ENCODE measurements at places on chromosomes 5 and 9.

DNA sequence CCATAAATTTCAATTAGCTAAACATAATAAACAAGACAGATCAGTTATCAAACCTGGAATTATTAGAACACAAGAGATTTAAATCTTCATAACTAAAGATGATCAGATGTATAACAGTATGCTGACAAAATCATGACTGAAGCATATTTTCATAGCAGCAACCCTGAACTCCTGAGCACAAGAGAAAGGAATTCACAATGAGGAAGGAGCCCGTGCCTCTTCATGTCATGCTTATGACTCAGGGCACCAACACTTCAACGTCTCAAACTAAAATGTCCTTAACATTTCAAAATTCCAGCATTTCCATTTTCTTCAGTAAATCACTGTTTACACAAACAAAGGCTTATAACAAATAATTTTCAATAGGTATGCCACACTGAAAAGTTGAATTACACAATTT lies 6.7 kb downstream of the AP3B1 start:
- DNase-seq = no peak

GRCh38 chr5:126385524-126386502 lies 37.4 kb upstream of the GRAMD2B start:
- no peak for DNase-seq

DNA sequence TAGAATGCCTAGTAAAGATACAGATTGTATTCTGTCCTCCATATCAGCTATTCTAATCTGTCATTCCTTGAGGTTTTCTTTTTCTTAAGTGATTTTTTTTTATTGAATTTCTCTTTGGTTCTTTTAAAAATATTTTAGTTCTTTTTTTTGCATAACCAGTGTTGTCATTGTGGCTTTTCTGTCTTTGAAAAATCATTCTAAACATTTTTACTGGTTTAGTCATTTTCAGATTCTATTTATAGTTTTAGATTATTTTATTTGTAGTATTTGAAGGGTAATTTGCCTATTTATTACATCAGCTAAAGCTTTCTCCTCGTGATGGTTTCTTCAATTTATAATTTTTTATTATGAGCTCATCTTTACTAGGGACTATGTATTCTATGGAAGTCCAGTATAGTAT lies 78.1 kb downstream of the NDUFAF2 start:
- no peak for DNase-seq

GRCh38 chr9:13324988-13325387 lies 45.5 kb upstream of the MPDZ start:
- no peak for DNase-seq

GRCh38 chr9:134860510-134860909 lies 20.1 kb upstream of the FCN2 start:
- DNase-seq = no peak

- no peak for DNase-seq
These were observed 178.9 kb downstream of the SREK1 start for GRCh38 chr5:66322786-66323528.

- no peak for DNase-seq
These were observed 101.7 kb upstream of the LHFPL2 start for GRCh38 chr5:78750281-78750680.

DNA sequence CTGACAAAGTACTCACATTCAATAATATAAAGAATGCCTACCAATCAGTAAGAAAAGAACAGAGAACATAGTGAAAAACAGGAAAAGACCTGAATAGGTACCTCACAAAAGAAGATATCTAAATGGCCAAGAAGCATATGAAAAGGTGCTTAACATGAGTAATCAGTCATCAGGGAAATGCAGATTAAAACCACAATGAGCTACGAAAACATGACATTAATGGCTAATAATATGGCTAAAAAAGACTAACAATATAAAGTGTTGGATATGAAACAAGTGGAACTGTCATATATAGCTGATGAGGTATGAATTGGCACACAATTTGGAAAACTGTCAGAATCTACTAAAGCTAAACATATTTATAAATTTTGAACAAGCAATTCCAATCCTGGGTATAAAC lies 18.9 kb downstream of the DENND1A start:
- DNase-seq = no peak

GRCh38 chr9:77092536-77092935 lies 73.1 kb downstream of the FOXB2 start:
- no peak for DNase-seq

DNA sequence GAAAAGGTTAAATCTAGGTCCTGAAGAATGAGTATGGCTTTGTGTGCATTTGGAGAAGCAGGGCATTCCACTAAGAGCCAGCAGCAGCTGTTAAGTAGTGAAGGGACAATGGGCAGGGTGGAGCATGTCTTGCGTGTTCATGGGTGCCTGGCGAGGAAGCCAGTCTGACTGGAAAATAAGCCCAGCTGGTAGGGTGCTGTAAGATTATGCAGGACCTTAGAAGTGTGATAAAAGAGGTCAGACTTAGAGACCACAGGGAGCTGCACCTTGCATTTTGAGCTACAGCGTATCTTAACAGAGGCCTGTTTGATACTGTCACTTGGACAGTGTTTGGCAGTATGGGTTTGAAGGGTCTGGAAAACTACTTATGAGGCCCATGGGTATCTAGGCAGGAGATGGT lies 131.7 kb upstream of the ELL2 start:
- DNase-seq = no peak

GRCh38 chr5:174533751-174534241 lies 190.6 kb upstream of the MSX2 start:
- no peak for DNase-seq

DNA sequence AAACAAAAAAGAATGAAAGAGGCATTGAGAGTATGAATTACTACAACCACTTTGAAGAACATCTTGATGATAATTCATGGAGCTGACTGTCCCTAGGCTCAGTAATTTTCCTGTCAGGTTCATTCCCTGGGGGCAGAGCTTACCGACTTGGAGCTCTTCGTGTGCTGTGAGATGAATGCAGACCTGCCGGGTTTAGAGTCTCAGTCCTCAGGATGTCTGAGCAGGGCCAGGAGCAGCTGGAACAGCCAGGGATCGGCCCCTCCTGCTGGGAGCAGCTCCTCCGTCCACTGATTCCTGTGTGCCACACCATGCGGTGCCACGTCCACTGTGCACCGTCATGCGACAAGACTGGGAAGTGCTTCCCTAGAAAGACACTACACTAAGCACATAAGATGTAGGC lies 62.2 kb upstream of the SPIN1 start:
- no peak for DNase-seq

DNA sequence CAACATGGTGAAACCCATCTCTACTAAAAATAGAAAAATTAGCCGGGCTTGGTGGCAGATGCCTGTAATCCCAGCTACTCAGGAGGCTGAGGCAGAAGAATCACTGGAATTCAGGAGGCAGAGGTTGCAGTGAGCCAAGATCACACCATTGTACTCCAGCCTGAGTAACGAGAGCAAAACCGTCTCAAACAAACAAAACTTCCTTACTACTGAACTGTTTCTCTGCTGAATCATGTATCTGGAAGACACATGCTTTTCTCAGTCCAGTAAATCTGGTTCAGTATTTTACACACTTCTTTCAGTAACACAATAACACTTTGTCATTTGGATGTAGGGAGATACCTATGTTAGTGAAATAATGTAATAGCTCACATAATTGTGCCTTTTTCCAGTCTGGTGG lies 7.9 kb downstream of the TRMT10B start:
- no peak for DNase-seq

DNA sequence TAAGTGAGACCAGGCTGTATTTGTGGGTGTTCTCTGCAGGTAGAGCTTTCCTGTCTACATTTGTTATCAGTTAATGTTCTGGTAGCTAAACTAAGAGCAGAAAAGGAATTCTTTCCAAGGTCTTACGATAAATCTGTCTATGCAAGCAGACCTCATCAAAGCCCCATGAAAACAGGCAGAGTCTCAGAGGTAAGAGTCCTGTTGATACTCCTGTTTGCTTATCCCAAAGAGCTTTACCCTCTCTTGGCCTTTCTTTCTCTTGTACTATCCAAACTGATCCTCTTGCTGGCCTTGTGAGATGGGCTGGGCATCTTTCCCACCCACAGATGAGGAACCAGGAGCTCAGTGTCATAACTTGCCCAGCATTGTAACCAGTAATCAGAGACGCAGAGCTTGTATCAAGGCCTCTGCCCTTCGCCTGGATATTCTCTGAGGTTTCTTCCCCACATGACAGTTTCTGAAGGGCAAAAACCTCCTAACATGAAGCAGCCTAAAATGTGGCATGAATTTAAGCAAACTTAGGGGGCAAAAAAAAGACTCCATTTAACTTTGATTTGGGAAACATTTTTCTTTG lies 33.5 kb downstream of the PRKACG start:
- no peak for DNase-seq

GRCh38 chr5:74679966-74680365 lies 5.1 kb upstream of the HEXB start:
- no peak for DNase-seq

DNA sequence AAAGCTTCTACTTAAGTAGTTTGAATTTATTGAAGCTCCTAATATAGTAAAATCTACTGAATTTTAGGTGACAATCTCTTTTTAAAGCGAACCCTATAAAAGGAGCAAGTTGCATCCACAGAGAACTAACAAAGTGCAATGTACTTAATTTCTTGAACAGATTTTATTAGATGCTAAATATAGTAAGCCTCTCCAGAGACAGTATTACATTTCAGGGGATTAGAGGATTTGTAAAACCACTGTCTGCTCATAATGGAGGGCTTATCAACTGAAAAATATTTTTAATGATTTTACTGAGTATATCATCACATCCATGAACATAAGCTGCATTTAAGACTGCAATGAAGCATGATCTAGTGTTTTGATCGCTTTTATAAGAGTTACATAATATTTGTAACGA lies 230.0 kb upstream of the EFNA5 start:
- DNase-seq = no peak

GRCh38 chr9:33178972-33179697 lies 12.0 kb upstream of the B4GALT1 start:
- no peak for DNase-seq

GRCh38 chr5:36029914-36030313 lies 36.8 kb downstream of the UGT3A2 start:
- DNase-seq = no peak

DNA sequence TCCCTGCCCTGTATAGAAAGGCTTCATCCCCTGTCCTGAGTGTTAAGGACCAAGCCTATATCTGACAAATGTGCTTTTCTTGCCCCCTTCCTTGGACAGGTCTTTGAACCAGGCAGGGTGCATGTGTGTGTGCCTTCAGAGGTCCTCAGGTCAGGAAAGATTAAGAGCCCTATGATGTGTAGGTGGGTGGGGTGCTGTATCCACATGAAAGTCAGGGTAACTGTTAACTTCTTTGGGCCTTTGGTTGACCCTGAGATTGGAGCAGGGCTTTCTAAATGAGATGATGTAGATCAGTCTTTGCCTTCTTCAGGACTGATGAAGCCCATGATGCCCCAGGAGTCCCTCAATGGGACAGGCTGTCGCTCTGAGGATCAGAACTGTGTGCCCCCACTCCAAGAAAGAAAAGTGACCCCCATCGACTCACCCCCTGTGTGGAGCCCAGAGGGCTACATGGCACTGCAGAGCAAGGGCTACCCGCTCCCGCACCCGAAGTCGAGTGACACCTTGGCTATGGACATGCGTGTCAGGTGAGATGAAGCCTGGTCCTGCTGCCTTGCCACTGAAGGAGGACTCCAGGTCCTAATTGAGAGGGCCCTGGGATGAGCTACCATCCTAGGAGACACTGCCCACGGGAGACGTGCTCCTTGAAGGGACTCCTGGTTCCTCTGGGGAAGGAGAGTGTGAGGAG lies 29.4 kb upstream of the POMT1 start:
- no peak for DNase-seq

DNA sequence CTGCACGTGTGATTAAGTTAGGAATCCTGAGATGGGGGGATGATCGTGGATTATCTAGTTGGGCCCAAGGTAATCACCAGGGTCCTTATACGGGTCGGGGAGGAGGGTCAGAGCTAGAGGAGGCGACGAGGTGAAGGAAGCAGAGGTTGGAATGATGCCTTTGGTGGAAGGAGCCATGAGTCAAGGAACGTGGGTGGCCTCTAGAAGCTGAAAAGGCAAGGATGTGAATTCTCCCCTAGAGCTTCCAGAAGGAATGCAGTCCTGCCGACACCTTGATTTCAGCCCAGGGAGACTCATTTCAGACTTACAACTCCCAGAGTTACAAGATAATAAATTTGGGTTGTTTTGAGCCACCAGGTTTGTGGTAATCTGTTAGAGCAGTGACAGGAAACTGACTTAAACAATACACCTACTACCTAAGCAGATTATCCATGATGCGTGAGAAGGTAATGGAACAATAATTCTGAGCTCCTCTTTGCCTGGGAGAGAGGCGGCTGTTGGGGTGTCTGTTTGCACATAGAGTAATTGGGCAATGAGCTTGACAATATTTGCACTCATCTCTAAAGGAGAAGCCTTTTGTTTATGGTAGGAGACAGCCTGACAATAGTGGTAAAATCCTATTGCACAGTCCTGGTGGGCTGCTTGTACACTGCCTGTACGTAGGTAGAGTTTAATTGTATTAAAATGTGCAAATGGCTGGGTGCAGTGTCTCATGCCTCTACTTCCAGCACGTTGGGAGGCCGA lies 129.3 kb upstream of the IER5L start:
- DNase-seq = no peak

- no peak for DNase-seq
These were observed 100.3 kb downstream of the GCNT1 start for GRCh38 chr9:76559286-76559685.

GRCh38 chr9:129584136-129584535 lies 36.8 kb downstream of the C9orf50 start:
- peak; percentile 86 for DNase-seq

- no peak for DNase-seq
These were observed 155.9 kb upstream of the SHB start for GRCh38 chr9:38224941-38225340.

- DNase-seq = no peak
These were observed 26.0 kb upstream of the FCN2 start for GRCh38 chr9:134854541-134854981.

DNA sequence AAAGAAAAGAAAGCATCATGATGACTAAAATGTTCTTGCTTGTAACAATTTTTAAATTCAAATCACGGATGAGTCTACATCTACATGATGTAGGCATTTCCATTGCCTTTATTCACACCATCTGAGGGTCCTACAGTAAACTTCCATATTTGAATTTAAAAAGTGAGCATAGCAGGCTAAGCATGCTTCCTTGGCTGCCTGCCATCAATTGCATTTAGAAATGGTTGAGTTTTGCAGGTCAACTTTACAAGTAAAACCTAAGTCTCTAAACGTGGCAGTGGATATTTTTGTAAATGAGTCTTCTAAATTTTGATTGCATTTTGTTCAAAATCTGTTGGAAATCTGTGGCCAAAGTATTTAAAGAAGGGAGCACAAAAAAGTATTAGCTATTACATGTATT lies 136.5 kb upstream of the PTCH1 start:
- DNase-seq = no peak

GRCh38 chr9:29556317-29556716 lies 1983.0 kb upstream of the C9orf72 start:
- no peak for DNase-seq

GRCh38 chr9:5651246-5651645 lies 22.3 kb downstream of the RIC1 start:
- DNase-seq = no peak

GRCh38 chr9:131490514-131490913 lies 12.2 kb upstream of the POMT1 start:
- DNase-seq = no peak

- DNase-seq = no peak
These were observed 22.2 kb upstream of the CEP78 start for GRCh38 chr9:78213712-78214111.

GRCh38 chr5:180868960-180869359 lies 7.9 kb upstream of the ZFP62 start:
- peak; percentile 52 for DNase-seq

All from germinal center (tissue), 1 donor.